ENCODE measurements at places on chromosomes 6 and 20.

DNA sequence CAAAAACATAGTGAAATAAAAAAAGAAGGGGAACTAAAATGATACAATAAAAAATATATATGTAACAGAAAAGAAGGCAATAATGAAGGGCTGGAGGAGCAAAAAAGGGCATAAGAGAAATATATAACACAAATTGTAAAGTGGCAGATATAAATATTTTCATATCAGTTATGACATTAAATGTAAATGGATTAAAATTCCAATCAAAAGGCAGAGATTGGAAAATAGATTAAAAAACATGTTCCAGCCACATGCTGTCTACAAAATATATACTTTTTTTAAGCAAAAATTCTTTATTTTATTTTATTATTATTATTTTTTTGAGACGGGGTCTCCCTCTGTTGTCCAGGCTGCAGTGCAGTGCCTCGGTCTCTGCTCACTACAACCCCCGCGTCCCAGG, 23.9 kb upstream of the NT5E start:
- no peak for DNase-seq

- DNase-seq, result no peak
Observed at GRCh38 chr6:159887761-159888160, 3.0 kb upstream of the MAS1 start.

DNA sequence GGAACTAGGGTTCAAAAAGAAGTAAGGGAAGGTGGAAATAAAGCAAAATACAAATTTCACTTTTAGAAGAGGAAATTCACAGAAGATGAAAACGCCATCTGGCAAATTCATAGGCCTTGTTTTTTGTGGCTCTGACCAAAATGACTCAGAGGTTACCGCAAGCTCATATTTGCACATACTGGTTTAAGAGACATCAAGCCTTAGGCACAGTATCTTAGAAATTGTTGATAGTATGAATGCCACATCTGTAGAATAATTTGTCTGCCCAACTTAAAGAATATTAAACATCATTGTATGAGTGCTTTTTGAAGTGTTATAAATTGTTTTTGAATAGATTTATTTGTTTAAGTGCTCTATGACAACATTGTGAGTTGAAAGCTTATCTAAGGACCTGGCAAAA, 10.6 kb downstream of the TAAR1 start:
- DNase-seq, result no peak

DNA sequence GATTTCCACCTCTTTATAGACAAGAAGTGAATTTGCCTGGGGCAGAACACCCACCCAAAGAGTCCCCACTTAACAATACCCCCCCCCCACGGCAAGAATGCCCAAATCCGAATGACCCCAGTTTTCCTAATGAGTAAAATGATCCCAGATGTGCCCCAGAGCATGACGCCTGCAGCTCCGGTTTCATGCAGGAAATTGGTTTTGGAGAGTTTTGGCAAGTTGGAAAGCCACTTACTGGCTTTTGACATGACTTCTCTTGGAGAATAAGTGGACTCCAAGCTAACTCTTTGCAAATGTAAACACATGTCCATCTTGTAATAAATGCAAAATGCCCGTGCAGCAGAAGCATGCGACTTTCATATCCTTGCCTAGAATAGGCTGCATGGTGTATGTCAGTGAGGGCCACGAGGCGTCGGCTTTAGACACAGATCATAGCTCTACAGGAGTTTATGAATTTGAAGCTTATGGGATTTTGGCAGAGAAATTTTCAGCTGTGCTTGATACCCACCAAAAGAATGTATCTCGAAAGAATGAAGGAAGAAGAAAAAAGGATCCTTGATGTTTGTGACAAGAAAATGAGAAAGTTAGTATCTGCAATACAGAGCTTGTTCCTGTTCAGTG, 24.2 kb downstream of the EDN3 start:
- no peak for DNase-seq

DNA sequence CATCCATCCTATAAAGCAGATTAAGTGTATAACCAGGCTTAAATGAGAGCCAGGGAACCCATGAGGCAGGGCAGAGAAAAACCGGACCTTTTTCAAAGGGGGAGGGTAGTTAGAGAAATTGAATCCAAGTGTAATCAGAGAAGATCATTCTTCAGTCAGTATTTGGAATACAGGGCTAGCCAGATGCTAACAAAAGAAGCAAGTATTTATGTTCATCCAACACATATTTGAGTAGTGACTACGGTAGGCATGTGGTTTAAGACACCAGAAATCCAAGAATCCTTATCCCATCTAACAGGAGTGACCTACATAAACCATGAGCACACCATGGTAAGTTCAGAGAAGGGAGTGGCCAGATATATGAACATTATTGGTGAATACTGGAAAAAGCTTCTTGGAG, 46.8 kb upstream of the FAM83C start:
- no peak for DNase-seq

DNA sequence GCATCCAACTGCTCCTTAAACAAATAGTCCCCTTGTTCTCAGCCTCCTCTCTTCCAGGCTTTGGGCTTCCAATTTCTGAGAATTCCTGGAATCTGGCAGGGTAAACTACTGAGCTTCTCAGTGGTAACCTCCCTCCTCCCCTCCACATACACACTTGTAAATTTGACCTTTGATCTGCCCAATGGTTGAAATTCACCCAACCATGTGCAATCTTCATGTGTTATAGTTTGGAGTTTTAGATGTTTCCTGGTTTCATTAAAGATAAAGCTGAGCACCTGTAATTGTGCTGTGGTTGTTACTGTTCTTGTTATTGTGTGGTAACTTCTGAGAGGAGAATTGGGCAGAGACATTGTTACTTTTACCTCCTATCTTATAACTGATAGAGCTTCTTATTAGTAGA, 328.4 kb downstream of the TPBG start:
- no peak for DNase-seq

Data from activated CD4-positive, alpha-beta T cell treated with anti-CD3 and anti-CD28 coated beads for 1 hour (primary cell).